Erythroblast (primary cell): ENCODE measurements at places on chromosomes 7 and 10.

DNA sequence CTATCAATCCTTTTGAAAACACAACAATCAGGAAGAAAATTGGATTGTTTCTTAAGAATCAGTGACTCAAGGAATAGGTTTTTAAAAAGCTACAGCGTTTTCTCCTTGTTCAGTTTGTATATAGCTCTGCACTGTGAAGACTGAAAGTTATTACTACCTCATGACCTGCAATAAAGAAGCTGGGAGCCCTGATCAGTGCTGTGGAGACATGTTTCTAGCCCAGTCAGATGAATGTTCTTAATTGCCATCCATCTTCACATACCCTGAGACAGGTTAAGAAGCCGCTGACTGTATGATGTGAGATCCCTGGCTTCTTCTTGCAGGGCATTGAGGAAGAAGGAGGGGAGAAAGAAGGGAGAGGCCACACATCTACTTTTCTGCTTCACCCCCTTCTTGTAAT lies 58.0 kb upstream of the VWC2 start:
- DNase-seq, result no peak

DNA sequence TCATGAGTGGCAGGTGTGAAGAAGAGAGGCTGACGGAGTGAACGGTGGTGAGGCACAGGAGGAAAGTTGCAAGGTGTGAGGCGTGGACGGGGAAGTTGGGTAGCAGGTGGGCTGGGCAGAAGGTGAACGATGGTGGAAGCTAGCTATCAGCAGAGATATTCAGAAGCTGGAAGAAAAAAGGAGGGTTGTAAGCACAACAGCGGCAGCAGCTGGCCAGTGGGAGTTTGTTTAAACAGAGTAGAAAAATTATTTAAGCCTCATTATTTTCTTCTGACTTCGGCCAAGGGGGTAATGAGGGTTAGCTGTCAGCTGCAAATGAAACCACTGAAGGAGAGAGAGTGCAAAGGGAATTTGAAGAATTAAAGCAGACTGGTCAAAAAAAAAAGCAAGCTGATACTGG lies 62.1 kb upstream of the PRKAR2B start:
- DNase-seq, result no peak

DNA sequence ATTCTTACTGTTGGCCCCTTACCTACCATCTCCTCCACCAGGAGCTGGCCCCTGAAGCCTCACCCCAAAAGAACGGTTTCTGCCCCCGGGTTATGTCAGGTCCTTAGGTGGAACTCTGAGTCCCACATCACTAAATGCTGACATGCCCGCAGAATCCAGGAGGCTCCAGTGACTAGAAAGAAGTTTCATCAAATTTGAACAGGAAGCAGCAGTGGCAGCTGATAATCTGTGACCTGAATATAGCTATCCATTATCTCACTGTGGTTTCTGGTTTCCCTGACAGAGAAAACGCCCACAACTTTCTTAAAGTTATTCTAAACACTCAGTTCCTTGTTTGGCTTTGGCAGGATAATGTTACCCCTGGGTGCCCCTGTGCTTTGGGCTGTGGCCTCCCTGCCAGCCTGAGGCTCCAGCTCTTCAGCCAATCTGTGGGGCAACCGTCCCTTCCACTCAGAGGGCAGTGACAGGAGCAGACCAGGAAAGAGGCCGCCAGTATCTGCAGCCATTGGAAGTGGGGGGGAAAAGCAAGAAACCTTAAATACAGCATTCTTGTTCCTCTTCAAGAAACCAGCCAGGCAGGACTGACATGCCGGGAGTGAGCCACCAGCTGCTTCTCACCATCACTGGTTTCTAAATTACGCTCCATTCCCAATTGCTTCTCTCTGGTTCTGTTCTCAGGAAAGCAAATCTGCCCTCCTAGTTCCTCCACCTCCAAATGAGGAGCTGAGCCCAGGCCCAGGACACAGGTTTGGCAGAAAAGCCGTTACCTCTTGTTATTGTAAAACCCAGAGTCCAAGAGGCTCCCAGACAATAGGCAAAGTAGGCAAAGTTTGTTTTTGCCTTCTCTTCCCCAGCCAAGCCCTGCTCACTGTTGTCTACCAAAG lies 41.2 kb upstream of the VCL start:
- DNase-seq, result peak; percentile 70

DNA sequence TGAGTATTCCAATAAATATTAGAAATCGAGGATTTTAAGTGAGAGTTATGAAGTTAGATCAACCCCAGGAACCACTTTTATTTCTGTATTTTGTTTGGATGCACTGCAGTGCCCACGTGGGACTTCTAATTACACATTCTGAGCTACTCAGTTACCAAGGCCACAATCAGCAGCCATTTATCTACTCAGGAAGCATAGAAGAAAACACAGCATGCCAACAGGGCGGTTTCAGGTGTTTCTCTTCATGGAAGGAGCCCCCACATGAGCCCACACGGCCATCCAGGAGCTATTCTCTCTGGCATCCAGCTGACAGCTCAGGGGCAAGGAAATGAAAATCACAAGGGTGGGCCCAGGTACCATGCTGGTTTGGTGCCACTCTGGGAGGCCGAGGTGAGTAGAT lies 266.5 kb upstream of the MKLN1 start:
- DNase-seq, result no peak

DNA sequence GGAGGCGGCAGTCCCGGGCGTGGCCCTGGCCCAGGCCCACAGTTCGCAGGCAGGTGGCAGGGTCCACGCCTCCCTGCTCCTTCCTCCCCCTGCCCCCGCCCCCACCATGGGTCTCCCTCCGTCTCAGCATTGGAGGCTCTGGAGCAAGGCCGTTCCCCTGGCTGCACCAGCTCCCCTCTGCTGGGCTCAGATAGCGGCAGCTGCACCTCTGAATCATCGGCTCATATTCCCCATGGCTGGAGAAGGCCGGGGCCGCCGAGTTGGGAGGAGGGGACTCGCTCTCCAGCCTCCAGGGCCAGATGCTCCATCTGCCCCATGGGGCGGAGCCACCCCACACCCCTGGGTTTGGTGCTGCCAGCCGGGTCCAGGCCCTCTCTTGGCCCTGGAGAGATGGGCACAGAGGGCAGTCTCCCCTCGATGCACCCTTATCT lies 145.0 kb downstream of the ELFN1 start:
- no peak for DNase-seq

DNA sequence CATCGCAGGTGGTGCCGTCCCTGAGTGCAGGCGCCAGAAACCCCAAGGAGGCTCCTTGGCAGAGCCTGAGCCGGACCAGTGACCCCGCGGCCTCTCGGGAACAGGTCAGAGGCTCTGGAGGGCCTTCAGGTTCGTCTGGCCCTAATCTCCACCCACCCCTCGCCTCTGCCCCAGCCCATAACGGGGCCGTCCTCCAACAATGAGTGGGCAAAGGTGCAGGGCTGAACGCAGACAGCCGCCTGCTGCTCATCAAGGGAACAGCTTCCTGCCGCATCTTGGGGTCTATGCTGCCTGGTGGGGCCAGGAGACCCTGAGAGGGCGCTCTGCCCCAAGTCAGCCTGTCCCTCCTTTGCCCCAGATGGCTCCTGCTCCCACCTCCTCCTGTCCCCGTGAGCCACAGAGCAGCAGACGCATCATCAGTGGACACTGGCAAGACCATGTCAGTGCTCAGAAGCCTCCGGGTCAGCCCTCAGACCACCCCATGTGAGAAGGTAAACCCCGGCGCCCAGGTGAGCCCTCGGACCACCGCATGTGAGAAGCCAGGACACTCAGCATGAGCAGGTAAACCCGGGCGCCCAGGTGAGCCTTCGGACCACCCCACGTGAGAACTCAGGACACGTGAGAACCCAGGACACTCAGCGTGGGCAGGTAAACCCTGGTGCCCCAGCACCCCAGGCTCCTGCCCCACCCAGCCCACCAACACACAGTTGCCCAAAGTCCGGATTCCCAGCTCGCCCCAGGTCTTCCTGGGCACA lies 142.0 kb downstream of the PTPRN2 start:
- no peak for DNase-seq

- DNase-seq, result peak; percentile 20
Measured at GRCh38 chr7:93043385-93043985, 74.3 kb downstream of the SAMD9 start.

DNA sequence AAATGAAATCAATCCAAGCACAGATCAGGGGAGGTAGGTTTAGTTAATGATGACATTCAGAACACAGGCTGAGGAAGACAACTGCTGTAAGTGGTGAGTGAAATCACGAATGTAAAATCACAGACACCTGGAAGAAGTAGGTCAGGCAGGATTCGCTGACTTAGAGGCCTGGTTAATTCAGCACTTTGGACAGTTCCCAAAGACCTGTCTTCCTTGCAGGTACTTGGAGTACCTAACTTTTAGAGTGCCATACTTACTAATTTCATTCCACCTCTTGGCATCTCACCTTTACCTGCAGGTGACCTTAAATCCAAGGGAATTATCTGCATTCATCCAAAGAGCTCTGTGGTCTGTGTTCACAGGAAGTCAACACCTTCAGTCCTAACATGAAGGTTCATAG lies 822.3 kb downstream of the PHTF2 start:
- peak; percentile 7 for DNase-seq

- no peak for DNase-seq
Measured at GRCh38 chr7:156236936-156237599, 403.5 kb upstream of the RNF32 start.

- DNase-seq, result no peak
Measured at GRCh38 chr7:52100-52499, 140.3 kb upstream of the FAM20C start.

GRCh38 chr10:65827359-65827758 lies 1098.5 kb upstream of the LRRTM3 start:
- no peak for DNase-seq

DNA sequence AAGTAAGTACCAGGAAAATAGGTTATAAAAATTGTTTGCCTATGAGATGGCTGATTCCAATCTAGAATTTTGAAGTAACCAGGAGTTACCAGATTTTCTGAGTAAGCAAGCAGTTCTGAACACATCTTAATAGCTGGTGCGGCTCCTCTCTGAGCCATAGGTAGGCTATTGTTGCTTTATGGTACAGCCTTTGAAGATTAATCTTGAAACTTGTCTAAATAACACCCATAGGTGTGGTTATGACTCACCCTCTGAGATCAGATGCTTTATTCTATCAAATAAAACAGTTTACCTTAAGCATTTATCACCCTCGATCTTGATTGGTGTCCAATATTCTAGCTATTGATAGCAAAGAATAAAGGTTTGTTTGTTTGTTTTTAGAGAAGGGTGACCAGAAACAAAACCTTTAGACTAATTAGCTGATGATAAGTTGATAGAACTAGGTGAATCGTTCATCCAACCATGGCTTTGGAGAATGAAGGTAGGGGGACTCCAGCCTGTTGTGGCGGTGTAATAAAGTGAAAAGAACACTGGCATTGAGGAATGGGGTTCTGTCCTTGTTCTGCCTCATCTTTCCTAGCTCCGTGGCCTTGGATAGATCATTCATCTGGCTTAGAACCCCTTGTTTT lies 72.2 kb downstream of the VTI1A start:
- no peak for DNase-seq

- DNase-seq, result no peak
Measured at GRCh38 chr10:5614155-5614721, 52.2 kb downstream of the ASB13 start.

- no peak for DNase-seq
Measured at GRCh38 chr10:3185386-3185785, 12.8 kb upstream of the PITRM1 start.

GRCh38 chr7:76515999-76516443 lies 5.7 kb downstream of the UPK3B start:
- peak; percentile 59 for DNase-seq

DNA sequence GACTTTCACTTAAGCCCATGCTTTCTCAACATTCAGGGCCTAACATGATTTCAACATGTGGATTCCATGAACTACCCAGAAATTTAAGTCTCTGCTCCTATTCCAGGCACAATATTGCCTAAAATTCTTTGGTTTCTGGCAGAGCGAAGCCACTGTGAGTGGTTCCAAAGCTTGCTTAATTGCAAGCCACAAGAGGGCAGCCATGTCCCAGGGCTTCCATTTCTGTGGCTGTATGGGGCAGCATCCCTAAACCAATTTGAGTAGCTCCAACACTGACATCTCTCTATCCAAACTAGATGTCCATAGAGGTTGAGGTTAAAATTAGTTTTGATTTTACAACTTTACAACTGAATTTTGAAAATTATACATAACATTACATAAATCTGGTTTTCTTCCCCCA lies 56.3 kb upstream of the MDFIC start:
- no peak for DNase-seq

DNA sequence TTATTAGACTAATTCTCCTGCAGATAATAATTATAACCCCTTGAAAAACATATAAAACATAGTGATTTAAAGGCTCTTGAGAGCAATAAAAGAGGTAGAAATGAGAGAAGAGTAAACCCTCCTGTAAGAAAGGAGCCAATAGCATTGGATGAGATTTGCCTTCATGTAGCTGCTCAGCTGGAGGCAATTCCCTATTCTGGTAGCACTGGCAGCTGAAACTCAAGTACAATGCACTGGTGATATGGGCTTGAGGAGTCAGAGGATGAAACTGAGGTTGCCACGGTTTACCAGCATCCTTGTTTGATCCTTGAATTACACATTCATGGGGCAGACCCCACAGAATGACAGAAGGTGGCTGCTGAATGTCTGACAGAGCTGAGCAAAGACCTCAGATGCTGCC lies 76.4 kb downstream of the CTTNBP2 start:
- DNase-seq, result no peak

- no peak for DNase-seq
Measured at GRCh38 chr7:36884351-36884750, 160.1 kb upstream of the AOAH start.

DNA sequence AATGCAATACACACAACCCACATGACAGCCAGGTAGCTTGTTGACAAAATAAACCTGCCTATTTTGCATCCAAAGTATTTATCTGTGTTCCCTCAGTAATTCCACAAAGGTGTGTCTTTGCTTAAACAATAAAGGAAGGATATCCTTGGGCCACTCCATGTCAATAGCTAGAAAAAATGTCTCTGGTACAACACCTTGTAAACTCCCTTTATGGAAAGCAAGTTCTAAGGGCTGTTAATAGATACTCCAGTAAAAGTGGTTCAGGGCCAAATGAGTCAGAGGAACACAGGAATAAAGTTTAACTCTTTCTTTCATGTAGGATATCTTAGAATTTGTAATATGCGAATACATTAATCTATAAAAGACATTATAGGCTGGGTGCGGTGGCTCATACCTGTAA lies 96.9 kb upstream of the LRRTM3 start:
- DNase-seq, result no peak

DNA sequence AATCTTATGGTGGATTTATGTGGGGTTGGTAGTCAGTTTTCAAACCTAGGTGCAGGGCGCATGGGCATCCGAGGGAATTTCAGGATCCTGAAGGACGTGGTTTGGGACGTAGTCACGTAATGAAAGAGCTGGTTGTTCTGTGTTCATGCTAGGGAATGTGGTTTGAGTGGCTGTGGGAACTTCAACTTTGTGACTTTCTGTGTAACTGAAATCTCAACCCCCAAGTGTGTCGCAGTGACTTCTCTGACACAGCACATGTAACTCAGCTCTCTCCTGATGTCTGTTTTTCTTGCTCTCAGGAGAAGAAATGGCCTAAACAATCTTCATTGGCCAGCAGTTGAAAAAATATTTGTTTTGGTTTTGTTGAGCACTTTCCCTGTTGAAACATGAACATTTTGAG lies 199.0 kb downstream of the PTEN start:
- no peak for DNase-seq

GRCh38 chr10:58282615-58283014 lies 13.7 kb downstream of the CISD1 start:
- peak; percentile 1 for DNase-seq
